ENCODE measurements at places on chromosomes 3 and 15.

GRCh38 chr15:93049914-93050578, 39.0 kb downstream of the RGMA start:
- DNase-seq = no peak

GRCh38 chr15:98439523-98439942, 208.8 kb upstream of the IGF1R start:
- DNase-seq = no peak

GRCh38 chr3:166388321-166388720, 551.1 kb upstream of the BCHE start:
- DNase-seq = no peak

DNA sequence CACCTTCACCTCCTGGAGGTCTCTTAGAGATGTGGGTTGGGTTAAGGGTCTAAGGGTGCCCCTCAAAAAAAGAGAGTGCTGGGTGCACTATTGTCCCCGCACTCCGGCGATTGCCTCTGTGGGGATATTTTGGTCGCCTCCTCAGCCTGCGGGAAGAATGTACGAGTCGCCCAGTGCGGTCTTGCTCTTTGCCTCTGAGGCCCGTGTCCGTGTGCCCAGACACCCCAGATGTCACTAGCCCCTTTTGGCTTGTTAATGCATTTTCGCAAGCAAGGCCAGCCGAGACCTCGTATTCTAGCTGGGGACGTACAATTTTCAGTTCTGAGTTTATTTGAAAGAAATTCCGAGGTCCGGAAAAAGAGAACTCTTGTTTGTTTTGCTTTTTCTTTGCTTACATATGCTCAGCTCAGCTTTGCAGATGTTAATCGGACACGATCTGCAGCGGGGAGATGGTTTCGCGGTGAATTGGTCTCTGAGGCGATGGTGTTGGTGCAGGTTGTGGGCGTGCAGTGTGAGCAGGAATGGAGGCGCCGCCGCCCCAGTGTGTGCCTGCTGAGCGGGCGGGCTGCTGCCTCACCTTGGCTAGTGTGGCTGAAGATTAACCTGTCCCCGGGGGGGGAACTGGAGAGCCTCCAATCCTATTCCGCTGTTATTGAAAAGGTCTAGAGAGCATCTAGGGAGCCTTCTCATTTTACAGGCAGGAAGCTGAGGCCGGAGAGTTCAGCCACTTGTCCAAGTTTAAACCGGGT, 1.4 kb downstream of the ST6GAL1 start:
- DNase-seq = peak; percentile 38

DNA sequence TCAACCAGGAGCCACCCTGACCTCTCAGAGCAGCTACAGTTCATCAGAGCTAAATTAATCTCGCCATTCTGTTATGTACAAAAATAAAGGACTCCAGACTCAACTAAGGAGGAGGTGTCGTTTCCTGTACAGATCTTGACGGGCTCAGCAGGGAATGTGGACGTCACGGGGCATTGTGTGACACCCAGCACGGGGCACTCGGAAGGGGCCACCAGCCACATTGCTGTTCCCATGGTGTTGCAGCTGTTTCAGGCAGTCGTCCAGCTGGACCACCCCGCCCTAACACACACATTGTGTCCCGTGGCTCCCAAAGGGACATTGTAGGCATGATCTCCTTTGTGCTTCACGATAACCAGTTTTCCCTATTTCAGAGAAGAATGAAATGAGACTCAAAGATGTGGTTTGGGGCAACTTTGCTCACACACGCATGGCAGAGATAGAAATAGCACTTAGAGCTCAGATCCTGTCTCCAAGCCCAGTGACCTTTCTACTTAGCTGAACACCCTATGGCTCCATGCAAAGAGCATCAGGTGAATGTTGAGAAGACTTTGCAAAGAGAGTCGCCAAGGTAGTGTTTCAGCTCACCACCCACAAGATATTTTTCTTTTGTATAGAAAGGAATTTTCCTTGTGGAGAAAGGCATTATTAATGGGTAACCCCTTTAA, 5.5 kb downstream of the SSUH2 start:
- no peak for DNase-seq

- DNase-seq = no peak
Observed at GRCh38 chr3:49166752-49167556, 823 bp upstream of the CCDC71 start.

GRCh38 chr3:47410801-47411646, 30.2 kb downstream of the PTPN23 start:
- no peak for DNase-seq

GRCh38 chr3:155643581-155644165, 101.2 kb downstream of the PLCH1 start:
- no peak for DNase-seq

GRCh38 chr15:55389264-55389607, 18.9 kb downstream of the CCPG1 start:
- DNase-seq = no peak

- DNase-seq = no peak
Observed at GRCh38 chr3:51670053-51670822, 814 bp upstream of the TEX264 start.

- no peak for DNase-seq
Observed at GRCh38 chr3:44968447-44968858, 7.5 kb downstream of the ZDHHC3 start.

- DNase-seq = no peak
Observed at GRCh38 chr3:173920386-173920785, 522.8 kb downstream of the NLGN1 start.

DNA sequence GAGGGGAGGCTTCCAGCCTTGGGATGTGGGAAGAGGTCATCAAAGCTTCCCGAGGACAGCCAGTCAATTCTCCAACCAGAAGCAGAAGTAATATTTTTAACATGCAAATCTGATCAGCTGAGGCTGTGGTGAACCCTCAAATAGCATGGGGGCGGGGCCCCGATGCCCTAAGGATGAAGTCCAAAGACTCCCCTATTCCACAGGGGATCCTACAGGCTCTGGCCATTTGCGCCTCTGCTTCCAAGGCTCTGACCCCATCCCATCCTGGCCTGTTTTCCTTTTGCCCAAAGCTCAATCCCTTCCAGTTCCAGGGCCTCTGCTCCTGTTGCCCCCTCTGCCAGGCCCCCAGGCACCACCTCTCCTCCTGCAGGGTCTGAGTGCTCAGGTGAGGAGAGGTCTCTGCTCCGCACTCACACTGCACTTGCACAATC, 6.7 kb upstream of the CSK start:
- no peak for DNase-seq

- DNase-seq = no peak
Observed at GRCh38 chr3:141552440-141552991, 65.7 kb downstream of the RASA2 start.

DNA sequence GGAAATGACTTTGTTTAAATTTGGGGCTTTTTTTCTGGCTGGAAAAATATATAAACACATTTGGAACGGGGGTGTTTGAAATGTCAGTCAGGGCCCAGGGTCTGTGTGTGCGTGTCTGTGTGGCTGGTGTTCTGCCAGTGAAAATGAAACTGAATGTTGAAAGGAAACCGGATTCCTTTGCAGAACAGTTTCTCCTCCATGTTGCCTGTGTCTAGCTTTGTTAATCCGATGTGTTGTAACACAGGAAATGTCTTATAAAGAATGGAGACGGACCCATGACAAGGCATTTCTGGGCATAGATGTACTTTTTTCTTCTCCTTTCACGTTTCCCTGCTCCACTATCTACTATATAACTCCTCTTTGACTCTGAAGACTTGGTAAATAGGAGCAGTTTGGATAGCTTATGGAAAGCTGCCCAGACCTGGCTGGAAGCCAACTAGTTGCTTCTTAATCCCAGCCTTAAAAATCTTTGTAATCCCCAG, 2.8 kb downstream of the SQOR start:
- DNase-seq = peak; percentile 8

- DNase-seq = no peak
Observed at GRCh38 chr15:24676431-24676830, 856 bp downstream of the NPAP1 start.

DNA sequence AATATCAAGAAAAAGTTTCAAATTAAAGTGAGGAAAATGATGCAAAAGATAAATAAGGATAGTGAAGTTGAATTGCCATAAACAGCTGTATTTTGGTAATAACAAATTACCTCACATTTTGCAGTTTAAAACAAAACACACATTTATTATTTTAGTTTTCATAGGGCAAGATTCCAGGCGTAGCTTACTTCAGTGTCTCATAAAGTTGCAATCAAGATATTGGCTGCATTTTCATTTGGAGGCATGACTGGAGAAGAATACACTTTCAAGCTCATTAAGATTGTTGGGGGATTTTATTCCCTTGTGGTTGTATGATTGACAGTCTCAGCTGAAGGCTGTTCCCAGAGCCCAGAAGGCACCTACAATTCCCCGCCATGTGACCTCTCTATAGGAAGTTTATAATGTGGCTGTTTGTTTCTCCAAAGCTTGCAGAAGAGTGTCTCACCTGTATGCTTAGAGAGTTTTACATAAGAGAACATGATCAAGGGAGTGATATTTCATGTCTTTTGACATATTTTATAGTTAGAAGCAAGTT, 151.4 kb downstream of the OTOL1 start:
- no peak for DNase-seq

DNA sequence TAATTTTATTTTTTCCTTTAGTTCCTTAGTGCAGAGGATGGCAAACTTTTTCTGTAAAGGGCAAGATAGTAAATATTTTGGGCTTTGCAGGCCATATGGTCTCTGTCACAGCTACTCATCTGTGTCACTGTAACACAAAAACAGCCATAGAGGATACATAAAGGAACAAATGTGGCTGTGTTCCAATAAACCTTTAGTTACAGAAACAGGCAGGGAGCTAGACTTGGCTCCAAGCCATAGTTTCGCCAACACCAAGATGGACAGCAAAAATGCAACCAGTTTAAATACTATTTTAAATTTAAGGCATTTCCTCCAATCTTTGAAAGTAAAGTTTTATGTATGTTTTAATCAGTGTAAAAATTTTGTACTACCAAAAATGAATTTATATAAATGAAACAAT, 753.4 kb downstream of the FHIT start:
- DNase-seq = no peak

DNA sequence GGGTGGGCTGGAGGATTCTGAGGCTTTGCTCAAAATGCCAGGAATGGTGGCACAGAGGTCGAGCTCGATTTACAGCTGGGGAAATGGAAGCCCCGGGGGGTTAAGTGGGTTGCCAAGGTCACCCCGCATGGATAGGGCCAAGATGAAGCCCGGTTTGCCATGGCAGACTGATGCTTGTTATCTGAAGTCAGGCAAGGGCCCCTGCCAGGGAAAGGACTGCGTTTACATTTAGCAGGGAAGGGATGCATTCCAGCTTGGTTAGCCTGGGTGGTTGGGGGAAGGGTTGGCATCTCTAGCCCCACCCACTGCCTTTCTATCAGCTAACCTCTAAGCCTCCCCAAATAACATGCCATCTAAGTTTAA, 79.0 kb downstream of the RPLP1 start:
- DNase-seq = no peak

DNA sequence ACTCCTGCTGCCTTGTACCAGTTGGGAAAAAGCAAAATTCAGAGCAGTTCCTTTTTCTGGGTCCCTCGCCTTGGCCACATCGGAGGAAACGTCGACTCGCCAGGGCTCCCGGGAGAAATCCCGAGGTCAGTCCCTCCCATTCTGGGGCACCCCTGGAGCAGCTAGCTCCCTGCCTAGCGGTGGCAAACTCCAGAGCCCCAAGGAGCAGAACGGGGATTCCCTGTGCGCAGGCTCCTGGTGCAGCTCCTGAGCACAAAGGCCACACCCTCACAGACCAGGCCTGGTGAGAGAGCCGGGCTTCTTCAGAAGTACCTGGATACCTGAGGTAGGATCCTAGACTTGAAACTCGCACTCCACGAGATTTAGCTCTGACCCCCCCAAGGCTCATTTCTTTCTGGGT, 2.6 kb downstream of the LRRC3B start:
- no peak for DNase-seq

- DNase-seq = no peak
Observed at GRCh38 chr3:10417847-10418246, 87.5 kb downstream of the ATP2B2 start.

- DNase-seq = no peak
Observed at GRCh38 chr3:63386568-63386967, 108.5 kb downstream of the SYNPR start.

DNA sequence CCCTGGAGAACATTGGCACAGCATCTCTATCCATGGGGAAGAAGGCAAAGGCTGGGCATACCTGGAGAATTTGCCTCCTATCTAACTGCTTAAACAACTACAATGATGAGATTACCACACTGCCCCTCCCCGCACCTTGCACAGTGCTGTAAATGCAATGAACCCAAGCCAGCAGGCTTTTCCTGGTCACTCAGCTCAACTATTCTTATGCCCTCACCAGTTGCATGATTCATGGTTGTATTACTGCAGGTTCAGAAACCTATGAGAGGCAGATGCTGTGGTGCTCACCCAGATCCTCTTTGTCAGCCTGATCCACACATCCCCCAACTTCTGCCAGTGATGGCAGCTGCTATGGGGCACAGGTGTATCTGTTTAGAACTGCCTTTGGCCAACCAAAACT, 77.7 kb upstream of the STAC start:
- no peak for DNase-seq

GRCh38 chr3:68706096-68706495, 226.3 kb downstream of the TAFA4 start:
- DNase-seq = no peak

DNA sequence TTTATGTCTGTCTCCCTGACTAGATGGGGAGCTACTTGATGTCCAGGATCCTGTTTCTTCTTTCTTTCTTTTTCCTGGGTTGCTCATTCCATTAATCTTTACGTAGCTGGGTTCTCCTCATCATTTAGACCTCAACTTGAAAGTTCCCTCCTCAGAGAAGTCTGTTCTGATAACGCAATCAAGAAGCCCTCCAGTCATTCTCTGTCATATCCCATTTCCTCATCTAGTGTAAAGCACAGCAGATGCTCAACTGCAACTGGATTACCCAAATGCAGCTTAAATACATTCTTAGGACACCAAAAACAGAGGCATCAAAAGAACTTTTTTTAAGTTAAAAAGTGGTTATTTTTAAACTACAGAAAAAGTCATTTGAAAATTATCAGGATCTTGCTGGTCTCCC, 51.7 kb upstream of the ST3GAL6 start:
- no peak for DNase-seq

DNA sequence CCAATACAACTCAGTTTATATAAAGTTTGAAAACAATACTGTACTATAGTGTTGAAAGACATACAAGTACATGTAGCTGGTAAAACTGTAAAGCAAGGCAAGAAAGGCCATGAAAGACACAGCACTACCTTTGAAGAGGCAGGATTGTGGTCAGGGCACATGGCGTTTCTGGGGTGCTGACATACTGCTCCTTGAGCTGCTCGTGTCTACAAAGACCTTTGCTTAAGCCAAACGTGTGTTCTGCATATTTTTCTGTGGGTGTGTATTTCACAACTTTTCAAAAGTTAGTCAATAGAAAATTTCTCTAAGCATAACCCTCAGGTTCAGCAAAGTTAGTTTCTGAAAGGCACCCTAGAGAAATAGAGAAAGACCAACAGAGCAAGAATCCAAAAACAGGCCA, 14.1 kb upstream of the TOPAZ1 start:
- no peak for DNase-seq

- DNase-seq = no peak
Observed at GRCh38 chr3:45083023-45083422, 56.9 kb downstream of the CLEC3B start.

GRCh38 chr3:42519568-42519962, 17.1 kb downstream of the VIPR1 start:
- DNase-seq = no peak
